ENCODE measurements at places on chromosomes 13 and 19.

DNA sequence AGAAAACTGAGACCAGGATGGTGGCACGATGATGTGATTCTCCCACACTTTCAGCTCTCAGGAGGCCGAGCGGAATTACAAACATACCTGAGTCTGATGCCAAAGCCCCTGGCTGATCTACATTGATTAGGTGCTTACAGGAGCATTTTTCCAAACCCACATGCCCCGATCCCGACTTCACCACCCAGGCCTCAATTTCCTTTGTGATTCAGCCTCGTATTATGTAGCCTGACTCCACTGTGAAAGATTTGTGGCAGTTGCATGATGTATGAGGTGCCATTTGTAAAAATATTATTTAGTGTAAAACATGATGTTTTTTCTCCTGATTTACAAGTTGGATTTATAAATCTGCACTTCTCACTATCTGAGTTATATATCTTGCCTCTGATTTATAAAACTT, 118.0 kb downstream of the TSHZ3 start:
- no peak for DNase-seq

GRCh38 chr19:18562086-18562485, 4.4 kb downstream of the KXD1 start:
- DNase-seq: no peak

GRCh38 chr19:7213628-7214323, 80.4 kb downstream of the INSR start:
- DNase-seq: no peak

- no peak for DNase-seq
These were observed 4.5 kb downstream of the REXO1 start for GRCh38 chr19:1843646-1844394.

GRCh38 chr13:100154842-100155416, 66.0 kb downstream of the PCCA start:
- no peak for DNase-seq

GRCh38 chr13:99294958-99295357, 12.2 kb downstream of the GPR183 start:
- DNase-seq: no peak

DNA sequence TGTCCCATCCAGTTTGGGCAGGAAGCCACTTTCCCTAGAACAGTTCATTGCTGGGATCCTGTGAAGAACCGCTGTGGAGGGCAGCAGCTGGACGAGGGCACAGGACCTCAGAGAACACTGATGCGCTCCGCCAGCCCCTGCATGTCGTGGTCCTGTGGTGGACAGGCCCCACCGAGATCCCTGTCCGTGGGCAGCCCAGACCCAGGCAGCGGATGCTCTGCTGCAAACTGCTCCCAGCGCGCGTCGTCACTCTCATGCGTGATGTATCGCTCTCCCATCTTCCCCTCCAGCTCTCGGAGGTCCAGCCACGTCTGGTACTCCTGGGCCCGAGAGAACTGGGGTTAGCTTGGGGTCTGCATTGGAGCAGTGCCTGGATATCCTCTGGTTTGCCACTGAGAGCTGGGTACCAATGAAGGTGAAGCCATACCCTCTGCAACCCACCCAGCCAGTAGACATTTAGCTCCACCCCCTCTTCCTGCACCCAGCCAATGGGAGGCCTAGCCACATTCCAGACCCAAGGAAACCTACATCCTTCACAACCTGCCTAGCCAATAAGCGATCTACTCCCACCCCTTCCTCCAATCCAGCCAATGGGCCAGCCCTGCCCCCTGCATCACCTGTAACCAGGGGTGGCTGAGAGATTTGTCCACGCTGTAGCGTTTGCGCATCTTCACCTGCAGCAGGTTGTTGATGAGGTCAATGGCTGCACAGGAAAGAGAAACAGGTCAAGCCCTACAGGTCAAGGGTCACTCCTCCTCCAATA, 13.6 kb upstream of the DACT3 start:
- no peak for DNase-seq

DNA sequence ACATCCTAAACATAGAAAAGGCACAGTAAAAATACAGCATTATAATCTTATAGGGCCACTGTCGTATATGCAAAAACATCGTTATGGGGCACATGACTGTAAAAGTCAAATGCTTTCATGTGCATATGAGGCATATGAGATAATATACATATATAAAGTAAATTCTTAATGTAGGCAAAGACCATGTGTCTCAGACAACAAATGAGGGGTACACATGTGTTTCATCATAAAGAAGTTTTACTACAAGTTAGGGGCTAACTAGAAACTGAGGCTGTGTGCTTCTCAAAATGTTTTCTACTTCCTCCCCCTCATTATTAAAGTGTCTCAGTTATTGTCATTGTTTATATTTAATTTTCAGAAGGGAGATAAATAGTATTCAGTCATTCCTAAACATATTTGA, 309.6 kb downstream of the SHISA2 start:
- DNase-seq: no peak

DNA sequence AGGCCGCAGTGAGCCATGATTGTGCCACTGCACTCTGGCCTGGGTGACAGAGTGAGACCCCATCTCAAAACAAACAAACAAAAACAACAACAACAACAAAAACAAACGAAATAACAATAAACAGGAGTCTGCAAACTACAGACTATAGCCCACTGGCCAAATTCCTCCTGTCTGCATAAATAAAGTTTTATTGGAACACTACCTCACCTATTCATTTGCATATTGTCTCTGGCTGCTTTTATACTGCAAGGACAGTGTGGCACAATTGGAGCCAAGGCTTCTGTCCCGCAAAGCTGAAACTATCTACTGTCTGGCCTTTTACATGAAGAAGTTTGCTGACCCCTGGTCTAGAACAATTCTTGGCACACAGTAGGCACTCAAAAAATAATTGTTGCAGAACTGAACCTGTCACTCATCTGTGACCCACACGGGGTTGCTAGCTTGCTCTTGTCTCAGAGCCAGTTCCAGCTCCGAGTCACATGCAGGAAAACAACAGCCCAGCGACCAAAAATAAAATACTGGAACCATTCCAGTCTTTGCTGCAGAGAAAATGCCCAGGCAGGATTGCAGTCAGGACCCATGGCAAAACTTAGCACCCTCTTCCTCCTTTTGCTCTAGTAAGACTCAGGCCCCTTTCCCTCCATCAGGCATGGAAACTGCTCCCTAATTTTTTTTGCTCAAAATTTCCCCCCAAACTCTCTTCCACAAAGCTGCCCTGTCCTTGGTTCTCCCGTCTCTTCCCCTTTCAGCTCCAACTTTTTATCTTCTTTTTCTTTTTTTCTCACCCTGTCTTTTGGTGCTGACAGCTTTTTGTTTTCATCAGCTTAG, 4.8 kb upstream of the MYH14 start:
- no peak for DNase-seq

DNA sequence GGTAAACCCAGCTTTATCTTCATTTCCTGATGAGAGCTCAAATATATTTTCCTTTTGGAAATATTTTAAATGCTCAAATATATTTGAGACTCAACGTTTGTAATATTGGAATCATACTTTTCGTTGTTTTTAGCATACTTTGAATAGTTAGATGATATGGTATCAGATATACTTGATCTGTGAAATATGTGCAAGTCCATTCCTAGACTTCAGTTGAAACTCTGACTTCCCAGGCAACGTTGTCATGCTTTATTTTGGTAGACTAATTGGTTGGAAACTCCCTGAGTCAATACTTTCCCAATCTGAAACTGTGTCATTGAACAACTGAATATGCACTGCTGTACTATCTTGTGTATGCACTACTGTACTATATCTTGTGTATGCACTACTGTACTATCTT, 378.5 kb downstream of the MYO16 start:
- DNase-seq: no peak

DNA sequence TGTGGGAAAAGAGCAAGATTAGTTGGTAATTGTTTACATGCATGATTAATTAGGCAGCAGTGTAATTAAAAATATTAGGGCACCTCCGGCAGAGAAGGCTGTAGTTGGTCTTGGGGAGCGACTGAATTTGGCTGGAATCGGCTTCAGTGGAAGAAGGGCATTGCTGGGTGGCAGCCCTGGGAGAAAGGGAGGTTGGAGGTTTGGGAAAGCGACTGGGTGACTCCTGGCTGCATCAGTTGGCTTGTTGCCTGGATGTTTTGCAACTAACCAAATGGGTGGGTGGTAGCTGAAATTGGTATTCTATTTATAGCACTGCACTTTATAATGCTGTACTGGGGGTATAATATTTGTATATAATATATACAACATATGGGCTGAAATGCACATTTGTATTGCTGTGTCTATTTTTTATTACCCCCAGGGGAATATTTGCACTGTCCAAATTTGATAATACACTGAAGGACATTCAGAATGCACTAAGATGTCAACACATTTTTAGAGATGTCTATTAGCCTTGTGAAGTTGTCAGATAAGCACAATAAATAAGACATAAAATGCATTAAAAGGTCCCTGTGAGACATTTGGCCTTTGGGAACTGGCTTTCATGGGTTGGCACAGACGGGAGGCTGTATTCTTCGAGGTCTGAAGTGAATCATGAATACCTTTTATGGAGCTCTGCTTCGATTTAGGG, 1.7 kb downstream of the B3GLCT start:
- DNase-seq: no peak

GRCh38 chr13:87953381-87953780, 282.2 kb downstream of the SLITRK5 start:
- no peak for DNase-seq

GRCh38 chr13:50685956-50686355, 157.5 kb downstream of the DLEU7 start:
- no peak for DNase-seq

DNA sequence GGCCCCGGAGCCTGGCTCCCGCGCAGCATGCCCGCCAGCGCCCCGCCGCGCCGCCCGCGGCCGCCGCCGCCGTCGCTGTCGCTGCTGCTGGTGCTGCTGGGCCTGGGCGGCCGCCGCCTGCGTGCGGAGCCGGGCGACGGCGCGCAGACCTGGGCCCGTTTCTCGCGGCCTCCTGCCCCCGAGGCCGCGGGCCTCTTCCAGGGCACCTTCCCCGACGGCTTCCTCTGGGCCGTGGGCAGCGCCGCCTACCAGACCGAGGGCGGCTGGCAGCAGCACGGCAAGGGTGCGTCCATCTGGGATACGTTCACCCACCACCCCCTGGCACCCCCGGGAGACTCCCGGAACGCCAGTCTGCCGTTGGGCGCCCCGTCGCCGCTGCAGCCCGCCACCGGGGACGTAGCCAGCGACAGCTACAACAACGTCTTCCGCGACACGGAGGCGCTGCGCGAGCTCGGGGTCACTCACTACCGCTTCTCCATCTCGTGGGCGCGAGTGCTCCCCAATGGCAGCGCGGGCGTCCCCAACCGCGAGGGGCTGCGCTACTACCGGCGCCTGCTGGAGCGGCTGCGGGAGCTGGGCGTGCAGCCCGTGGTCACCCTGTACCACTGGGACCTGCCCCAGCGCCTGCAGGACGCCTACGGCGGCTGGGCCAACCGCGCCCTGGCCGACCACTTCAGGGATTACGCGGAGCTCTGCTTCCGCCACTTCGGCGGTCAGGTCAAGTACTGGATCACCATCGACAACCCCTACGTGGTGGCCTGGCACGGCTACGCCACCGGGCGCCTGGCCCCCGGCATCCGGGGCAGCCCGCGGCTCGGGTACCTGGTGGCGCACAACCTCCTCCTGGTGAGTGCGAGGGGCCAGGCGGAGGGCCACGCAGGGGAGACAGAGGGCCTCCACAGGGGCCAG, at the start of gene KL:
Gene KL, plus strand, starts transcription at position 10 of the 909 bp plus-strand sequence. Its CDS starts 18 bp downstream, at position 28.
- DNase-seq: no peak

DNA sequence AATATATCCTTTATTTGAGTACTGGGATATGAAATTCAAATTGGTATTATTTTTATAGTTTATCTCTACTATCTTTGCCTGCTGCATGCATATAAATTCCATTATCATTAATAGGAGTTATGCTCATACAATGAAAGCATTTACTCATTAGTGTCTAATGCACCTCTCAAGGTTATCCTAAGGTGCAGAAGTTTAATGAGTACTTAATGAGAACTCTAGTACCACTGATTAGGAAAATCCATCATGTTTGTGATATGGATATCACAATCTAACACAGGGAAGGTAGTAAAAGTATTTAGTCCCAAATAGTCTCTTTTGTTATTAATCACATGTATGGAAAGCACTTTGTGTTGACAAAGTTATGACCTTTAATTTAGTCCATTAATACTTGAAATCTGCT, 77.2 kb upstream of the SLC10A2 start:
- DNase-seq: no peak

- DNase-seq: no peak
These were observed 399.1 kb upstream of the SPRY2 start for GRCh38 chr13:80740071-80740470.

GRCh38 chr19:13979244-13979615, 26.9 kb downstream of the RFX1 start:
- DNase-seq: no peak

GRCh38 chr19:13951799-13952153, 533 bp upstream of the DCAF15 start:
- DNase-seq: no peak

- no peak for DNase-seq
These were observed 642 bp upstream of the PEG3 start for GRCh38 chr19:56841193-56841543.

- DNase-seq: no peak
These were observed 954.7 kb downstream of the SLITRK6 start for GRCh38 chr13:84844473-84844872.

GRCh38 chr13:39596685-39597084, 6.3 kb downstream of the LHFPL6 start:
- DNase-seq: no peak

- DNase-seq: no peak
These were observed 2.6 kb upstream of the JUNB start for GRCh38 chr19:12788682-12789097.

GRCh38 chr13:57326532-57326931, 159.5 kb downstream of the PRR20E start:
- no peak for DNase-seq

- DNase-seq: no peak
These were observed 9.3 kb upstream of the TRPC4 start for GRCh38 chr13:37878921-37879320.

DNA sequence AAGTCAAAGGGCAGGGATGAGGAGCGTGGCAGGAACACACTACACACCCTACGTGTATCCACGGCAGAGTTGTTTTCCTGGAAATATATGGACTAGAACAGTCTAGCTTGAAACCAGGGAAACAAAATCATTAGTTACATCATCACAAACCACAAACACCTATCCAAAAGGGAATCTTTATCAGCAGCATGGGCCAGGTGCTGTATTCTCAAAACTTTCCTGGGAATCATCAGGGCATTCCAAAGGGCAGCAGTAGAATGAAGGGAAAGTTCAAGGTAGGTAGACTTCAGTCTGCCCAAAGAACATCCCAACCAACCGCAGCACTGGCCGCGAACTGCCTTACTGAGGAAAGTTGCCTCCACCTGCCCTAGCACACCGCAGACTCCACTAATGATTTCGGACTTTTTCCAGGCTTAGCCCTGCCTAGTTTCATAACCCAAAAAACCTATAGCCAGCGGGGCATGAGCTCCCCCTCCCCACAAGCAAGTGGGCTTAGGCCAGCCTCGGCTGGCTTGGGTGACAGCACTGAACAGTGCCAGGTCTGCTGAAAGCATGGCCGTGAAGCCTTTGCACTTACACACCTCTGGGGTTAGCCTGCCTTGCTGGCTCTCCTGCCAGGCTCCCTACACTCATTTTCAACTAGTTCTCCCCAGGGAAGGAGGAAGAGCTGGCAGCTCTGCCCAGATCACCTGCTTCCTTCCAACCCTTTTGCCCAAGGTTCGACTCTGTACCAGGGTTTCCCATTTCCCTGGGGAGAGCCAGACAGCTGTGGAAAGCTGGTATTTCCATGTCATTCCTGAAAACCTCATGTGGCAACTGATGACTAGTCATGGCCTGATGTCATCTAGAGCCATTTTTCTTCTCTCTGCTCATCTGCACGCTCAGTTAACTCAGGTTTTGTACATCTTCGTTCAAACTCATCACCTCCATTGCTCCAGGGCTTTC, 77.3 kb upstream of the UBAC2 start:
- no peak for DNase-seq
